A549 treated with Hydrocortisone at 1 μM for 4 hours (cell line): ENCODE measurements at places on chromosomes 2 and 18. TPM values are rescaled to one million over a fixed set of nuclear protein-coding genes. Genes with fewer than 3 reads are reported as not detected.

ARHGAP25 gene
- total RNA-seq = 0.18 to 0.39 TPM (median 0.26 TPM) in 5 replicates

CNTNAP5 gene
- not detected in 5 replicates for total RNA-seq

FARSB gene
- 42.4 to 47.9 TPM (median 45.5 TPM) in 5 replicates for total RNA-seq

ABCG5 gene
- not detected in 5 replicates for total RNA-seq

ITSN2 gene
- total RNA-seq = 15.2 to 25.7 TPM (median 21.4 TPM) in 5 replicates

GAREM2 gene
- 5.8 to 8.5 TPM (median 7.0 TPM) in 5 replicates for total RNA-seq
